ENCODE measurements at places on chromosomes 1 and 21. TPM values are rescaled to one million over a fixed set of nuclear protein-coding genes. Genes with fewer than 3 reads are reported as not detected.

The UCHL5 gene
- 16.1 TPM for total RNA-seq

The NUF2 gene
- total RNA-seq: 2.9 TPM

The CLCN6 gene
- total RNA-seq: 7.5 TPM

The SESN2 gene
- total RNA-seq: 7.3 TPM

The RPS27 gene
- total RNA-seq: 1,857 TPM

The MNDA gene
- total RNA-seq: not detected

The CSTB gene
- total RNA-seq: 26.7 TPM

The OR2M7 gene
- not detected for total RNA-seq

The GPN2 gene
- 8.1 TPM for total RNA-seq

The FAM167B gene
- total RNA-seq: 0.17 TPM

The SLC44A5 gene
- total RNA-seq: 8.7 TPM

The FBLIM1 gene
- 96.4 TPM for total RNA-seq

The LRRC8D gene
- 9.9 TPM for total RNA-seq

The RCSD1 gene
- 27.4 TPM for total RNA-seq

The MXRA8 gene
- total RNA-seq: 0.09 TPM

The NBPF10 gene
- 0.22 TPM for total RNA-seq

The KRTAP12-2 gene
- total RNA-seq: not detected

The CDC20 gene
- 8.3 TPM for total RNA-seq

The TINAGL1 gene
- 315 TPM for total RNA-seq

The GNG12 gene
- 274 TPM for total RNA-seq

The S100A12 gene
- not detected for total RNA-seq

The CD5L gene
- not detected for total RNA-seq

The PDE9A gene
- 2.1 TPM for total RNA-seq

The ATAD3C gene
- total RNA-seq: 0.11 TPM

The CASQ2 gene
- total RNA-seq: not detected

The GPR52 gene
- total RNA-seq: 0.43 TPM

The PFKL gene
- 327 TPM for total RNA-seq

The ADAM15 gene
- total RNA-seq: 97.1 TPM

The TDRD10 gene
- total RNA-seq: 7.5 TPM

The LY9 gene
- total RNA-seq: not detected

The EVA1C gene
- 14.1 TPM for total RNA-seq

The RHD gene
- 0.33 TPM for total RNA-seq

The RASSF5 gene
- total RNA-seq: 0.11 TPM

The STUM gene
- total RNA-seq: 0.33 TPM

The LMOD1 gene
- not detected for total RNA-seq

The RABGGTB gene
- 71.9 TPM for total RNA-seq

The UBASH3A gene
- not detected for total RNA-seq

The CD1E gene
- not detected for total RNA-seq

The PINK1 gene
- 96.4 TPM for total RNA-seq

The CD52 gene
- total RNA-seq: not detected

The UBE2J2 gene
- 27.4 TPM for total RNA-seq

The C4BPA gene
- not detected for total RNA-seq

The TRIM46 gene
- total RNA-seq: 1.3 TPM

The GBP6 gene
- not detected for total RNA-seq

The MFN2 gene
- total RNA-seq: 55.4 TPM

Data from dermis lymphatic vessel endothelial cell (primary cell).